A549 treated with CpdA at 1 μM for 4 hours (cell line): ENCODE measurements at places on chromosomes 1 and 21. TPM values are rescaled to one million over a fixed set of nuclear protein-coding genes. Genes with fewer than 3 reads are reported as not detected.

The AADACL4 gene
- not detected in 5 replicates for total RNA-seq

The NFASC gene
- 1.6 to 2.3 TPM (median 2.0 TPM) in 5 replicates for total RNA-seq

The LEFTY1 gene
- 0.19 to 0.41 TPM (median 0.28 TPM) in 4 of 5 replicates, not detected in the other for total RNA-seq

The NBPF4 gene
- total RNA-seq = 0.13 to 0.24 TPM (median 0.18 TPM) in 5 replicates

The OR2T10 gene
- not detected in 5 replicates for total RNA-seq
